ENCODE measurements at places on chromosomes 12 and 14.

DNA sequence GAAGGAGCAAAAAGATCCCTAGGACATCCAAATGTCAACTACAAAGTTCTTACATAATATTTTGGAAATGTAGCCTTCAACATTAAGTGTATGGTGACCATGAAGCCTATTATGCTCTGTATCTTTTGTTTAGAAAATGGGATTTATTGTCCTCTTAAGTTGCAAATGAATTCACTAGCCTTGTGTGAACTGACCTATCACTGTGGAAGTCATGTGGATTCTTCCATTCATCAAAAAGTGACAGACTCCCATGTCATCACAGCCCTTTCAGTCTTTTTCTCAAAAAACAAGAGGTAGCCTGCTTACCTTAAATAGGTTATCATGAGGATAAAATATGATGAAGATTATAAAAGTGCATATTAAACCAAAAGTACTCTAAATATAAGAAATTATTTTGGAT, 179.9 kb downstream of the GRIP1 start:
- no peak for DNase-seq

- no peak for DNase-seq
Observed at GRCh38 chr14:71752111-71752738, 180.0 kb upstream of the RGS6 start.

DNA sequence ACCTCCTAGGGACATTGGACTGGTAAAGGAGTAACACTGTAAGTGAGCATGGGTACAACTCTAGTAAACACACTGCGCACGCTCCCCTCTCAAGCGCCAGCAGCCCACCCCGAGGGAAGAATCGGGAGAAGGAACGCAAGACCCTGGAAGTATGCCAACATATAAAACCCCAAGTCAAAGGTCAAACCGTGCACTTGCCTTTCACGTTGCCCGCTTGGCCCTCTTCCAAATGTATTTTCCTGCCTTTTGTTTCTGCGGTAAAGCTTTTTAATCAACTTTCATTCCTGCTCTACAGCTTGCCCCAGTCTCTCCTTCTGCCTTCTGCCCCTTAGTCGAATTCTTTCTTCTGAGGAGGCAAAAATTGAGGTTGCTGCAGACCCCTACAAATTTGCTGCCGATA, 17.6 kb upstream of the CHST11 start:
- DNase-seq = no peak

GRCh38 chr12:65019696-65020234, 101.3 kb downstream of the WIF1 start:
- no peak for DNase-seq

DNA sequence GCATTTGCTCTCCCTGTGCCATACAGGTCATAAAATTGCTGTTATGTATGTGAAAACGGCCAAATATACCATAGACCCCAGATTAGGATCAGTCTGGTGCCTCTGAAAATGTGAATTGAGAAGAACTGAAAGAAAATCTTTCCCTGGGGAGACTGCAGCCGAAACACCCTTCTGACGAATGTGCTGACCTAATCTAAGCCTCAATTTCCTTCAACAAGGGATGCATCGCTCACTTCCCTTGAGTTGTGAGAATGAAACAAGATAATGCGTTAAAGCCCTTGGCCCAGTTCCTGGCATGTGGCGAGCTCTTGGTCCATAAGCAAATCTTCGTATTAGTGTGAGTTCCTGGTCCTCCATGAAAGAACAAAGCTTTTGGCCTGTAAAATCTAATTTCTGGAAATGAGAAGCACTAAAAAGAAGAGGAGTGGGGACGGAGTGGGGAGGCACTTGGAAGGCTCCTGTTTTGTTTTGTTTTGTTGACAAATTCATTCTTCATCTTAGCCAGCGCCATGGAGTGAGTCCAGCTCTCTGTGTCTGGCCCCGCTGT, 49.5 kb upstream of the RTRAF start:
- no peak for DNase-seq
